A673 (cell line): ENCODE measurements at places on chromosomes 6 and 20.

DNA sequence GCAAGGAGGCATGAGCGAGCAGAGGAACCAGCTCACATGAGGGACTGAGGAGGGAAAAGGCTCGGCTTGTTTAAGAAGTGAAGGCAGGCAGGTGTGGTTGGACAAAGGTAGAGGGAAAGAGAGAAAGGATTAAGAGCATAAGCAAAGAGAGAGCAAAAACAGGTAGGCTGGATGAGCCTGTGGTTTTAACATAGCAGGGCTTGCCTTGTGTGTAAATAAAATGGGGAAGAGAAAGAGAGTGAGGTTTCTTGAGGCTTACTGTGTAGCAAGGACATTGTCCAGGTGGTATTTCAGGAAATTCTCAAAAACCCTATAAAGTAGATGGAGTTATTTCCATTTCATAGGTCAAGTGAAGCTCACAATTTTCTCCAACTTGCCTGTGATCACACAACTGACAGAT lies 93.9 kb upstream of the HDAC2 start:
- DNase-seq, result no peak
- H3K4me1 ChIP-seq, result no peaks in the 10 kb centered on the region

DNA sequence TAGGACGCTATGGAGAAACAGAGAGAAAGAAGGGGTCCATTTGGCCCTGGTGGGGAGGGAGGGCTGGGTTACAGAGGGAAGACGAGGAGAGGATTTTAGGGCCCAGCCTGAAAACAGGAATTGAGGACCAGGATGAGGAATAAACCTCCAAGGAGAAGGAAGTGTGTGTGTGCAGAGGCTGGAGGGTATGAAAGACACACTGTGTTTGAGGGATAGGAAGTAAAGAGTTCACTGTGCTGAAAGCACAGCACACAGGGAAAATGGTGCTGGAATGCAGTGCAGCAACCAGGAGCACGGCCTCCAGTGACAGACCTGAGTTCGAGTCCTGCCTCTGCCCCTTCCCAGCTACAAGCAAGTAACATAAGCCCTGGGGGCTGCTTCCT lies 7.8 kb downstream of the MBOAT1 start:
- peaks cover 19% of the 10 kb centered on the region for H3K4me1 ChIP-seq
- H3K27ac ChIP-seq, result no peak overlapping the region
- no peak for DNase-seq
- no peaks in the 10 kb centered on the region for H3K36me3 ChIP-seq
- no peaks in the 10 kb centered on the region for H3K27me3 ChIP-seq
- H3K4me3 ChIP-seq, result no peak overlapping the region

GRCh38 chr20:21534453-21534852 lies 20.6 kb upstream of the NKX2-2 start:
- no peaks in the 10 kb centered on the region for H3K36me3 ChIP-seq
- H3K27ac ChIP-seq, result no peak overlapping the region
- no peaks in the 10 kb centered on the region for H3K27me3 ChIP-seq
- DNase-seq, result no peak
- H3K4me3 ChIP-seq, result no peak overlapping the region

GRCh38 chr6:82875573-82876185 lies 190.0 kb downstream of the UBE3D start:
- H3K4me3 ChIP-seq, result no peak overlapping the region
- H3K27ac ChIP-seq, result no peak overlapping the region
- H3K27me3 ChIP-seq, result no peaks in the 10 kb centered on the region
- H3K36me3 ChIP-seq, result no peaks in the 10 kb centered on the region
- peak; percentile 20 for DNase-seq
- no peaks in the 10 kb centered on the region for H3K4me1 ChIP-seq

- no peaks in the 10 kb centered on the region for H3K36me3 ChIP-seq
- no peak for DNase-seq
- H3K4me3 ChIP-seq, result no peak overlapping the region
- H3K27me3 ChIP-seq, result no peaks in the 10 kb centered on the region
- H3K4me1 ChIP-seq, result peaks cover 1% of the 10 kb centered on the region
Observed at GRCh38 chr6:41274256-41274655, 12.2 kb downstream of the TREM1 start.

DNA sequence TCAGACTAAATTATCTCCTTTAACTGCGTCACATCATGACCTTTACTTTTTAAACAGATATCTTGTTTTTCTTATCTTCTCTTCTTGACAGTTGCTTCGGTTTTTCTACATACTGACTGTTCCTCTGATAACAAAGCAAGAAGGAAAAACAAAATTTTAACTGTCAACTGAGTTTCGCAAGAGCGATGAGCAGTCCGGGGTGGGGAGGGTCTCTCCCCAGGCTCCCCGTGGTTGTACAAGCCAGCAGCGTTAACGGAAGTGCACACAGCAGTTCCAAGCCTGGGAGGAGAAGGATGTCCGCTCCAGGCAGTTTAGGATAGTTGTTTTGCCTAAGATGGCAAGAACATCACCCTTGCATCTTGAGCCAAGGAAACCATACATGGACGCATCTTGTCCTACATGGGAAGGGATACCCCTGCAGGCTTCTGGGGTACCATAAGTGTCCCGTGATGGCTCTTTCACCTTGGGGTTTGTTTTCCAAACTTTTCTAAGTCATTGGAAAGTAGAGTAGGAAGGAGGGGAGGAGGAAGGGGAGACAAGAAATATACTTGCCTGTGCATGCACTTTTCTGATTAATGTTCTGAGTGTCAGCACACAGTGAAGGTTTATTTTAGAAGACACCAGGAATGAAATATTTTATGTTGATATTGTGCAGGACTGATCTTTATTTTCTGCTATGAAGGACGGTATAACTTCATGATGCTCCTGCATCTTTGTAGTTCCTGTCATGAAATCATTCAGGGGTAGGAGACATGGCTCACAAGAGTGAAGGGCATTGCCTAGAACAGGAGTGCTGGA lies 20.8 kb downstream of the SLC24A3 start:
- H3K27ac ChIP-seq, result peak overlapping the region; percentile 66
- peaks cover 56% of the 10 kb centered on the region for H3K4me1 ChIP-seq
- H3K4me3 ChIP-seq, result peak overlapping the region; percentile 30
- H3K36me3 ChIP-seq, result peaks cover 31% of the 10 kb centered on the region

GRCh38 chr6:53920881-53921280 lies 126.1 kb downstream of the LRRC1 start:
- H3K4me3 ChIP-seq, result no peak overlapping the region
- no peak for DNase-seq
- H3K27ac ChIP-seq, result no peak overlapping the region
- no peaks in the 10 kb centered on the region for H3K4me1 ChIP-seq
- no peaks in the 10 kb centered on the region for H3K36me3 ChIP-seq

DNA sequence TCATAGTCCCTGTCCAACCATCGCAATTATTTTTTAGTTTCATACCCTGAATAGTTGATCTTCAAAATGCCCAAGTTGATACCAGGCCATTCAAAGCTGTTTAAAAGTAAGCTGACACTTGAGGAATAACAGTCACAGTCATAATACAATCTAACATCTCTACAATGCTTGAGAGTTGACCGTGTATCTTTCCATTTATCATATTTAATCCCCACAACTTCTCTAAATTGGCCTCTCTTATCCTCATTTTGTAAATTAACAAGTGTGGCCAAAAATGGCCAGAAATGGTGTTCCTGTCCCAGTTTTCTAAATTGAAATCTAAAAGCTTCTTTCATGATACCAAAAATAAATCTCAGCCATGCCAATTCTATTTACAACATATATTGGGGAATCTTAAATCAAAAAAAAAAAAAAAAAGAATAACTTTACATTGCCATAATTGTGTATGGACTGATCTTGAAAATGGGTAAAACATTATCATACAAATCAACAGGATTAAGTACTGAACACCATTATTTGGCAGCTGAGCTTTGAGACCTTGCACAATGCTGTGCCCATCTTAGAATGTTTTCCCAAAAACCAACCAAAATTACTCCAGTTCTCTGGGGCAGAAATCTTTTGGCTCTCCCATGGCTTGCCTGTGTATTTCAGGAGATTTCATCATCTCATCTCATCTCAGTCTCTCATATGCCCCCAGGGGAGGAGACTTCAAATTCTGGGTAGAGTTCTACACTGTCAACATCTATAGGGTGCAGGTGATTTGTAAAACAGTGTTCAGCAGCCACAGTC lies 448.7 kb upstream of the JARID2 start:
- peak overlapping the region; percentile 91 for H3K27ac ChIP-seq
- H3K27me3 ChIP-seq, result no peaks in the 10 kb centered on the region
- no peak overlapping the region for H3K4me3 ChIP-seq
- peaks cover 42% of the 10 kb centered on the region for H3K4me1 ChIP-seq
- peak; percentile 79 for DNase-seq

DNA sequence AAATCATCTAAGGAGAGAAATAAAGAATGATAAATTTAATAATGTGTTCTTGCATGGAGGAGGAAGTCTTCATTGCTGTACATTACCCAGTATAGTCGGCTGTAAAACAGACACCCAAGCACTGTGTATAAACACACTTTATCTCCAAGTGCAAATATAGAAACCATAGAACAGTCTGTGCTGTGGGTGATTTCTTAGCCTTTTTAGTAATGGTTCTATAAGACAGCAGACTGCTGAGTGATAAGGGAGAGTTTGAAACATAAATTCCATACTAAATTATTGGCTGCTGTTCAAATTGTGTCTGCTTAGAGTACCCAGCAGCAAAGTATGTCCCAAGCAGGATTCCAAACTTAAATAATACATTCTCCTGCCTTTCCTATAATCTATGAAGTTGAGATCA lies 4.6 kb downstream of the FILIP1 start:
- no peak overlapping the region for H3K4me3 ChIP-seq
- H3K36me3 ChIP-seq, result no peaks in the 10 kb centered on the region
- no peaks in the 10 kb centered on the region for H3K27me3 ChIP-seq
- peak; percentile 38 for DNase-seq

GRCh38 chr6:130105996-130106704 lies 87.8 kb downstream of the L3MBTL3 start:
- H3K4me3 ChIP-seq, result no peak overlapping the region
- no peaks in the 10 kb centered on the region for H3K27me3 ChIP-seq
- DNase-seq, result no peak
- peaks cover 6% of the 10 kb centered on the region for H3K4me1 ChIP-seq
- no peak overlapping the region for H3K27ac ChIP-seq
- no peaks in the 10 kb centered on the region for H3K36me3 ChIP-seq

DNA sequence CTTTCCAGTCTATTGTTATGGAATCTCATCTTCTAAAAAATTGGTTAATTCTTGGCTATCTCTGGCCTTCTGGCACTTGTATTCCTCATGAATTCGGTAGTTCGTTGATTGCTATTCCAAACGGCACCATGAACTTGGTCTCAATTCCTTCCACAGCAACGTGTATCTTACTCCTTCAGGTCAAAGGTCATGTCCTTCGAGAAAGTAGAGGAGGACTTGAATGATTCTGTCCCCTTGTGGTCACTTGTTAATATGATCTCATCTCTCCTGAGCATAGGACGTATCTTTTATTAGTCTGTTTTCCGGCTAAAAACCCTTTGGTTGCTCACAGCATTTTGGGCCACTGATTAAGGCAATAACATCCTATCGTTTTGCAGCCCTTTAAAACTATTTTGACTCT lies 9.4 kb downstream of the TLDC2 start:
- no peaks in the 10 kb centered on the region for H3K36me3 ChIP-seq
- DNase-seq, result no peak
- H3K4me3 ChIP-seq, result no peak overlapping the region
- peaks cover 5% of the 10 kb centered on the region for H3K4me1 ChIP-seq
- no peak overlapping the region for H3K27ac ChIP-seq
- H3K27me3 ChIP-seq, result no peaks in the 10 kb centered on the region

- H3K27me3 ChIP-seq, result no peaks in the 10 kb centered on the region
- DNase-seq, result no peak
- H3K36me3 ChIP-seq, result no peaks in the 10 kb centered on the region
- H3K27ac ChIP-seq, result no peak within 1 kb of the TSS
Observed at GRCh38 chr20:59006864-59007664, at the start of gene CTSZ. Gene CTSZ, minus strand, starts transcription at chr20:59007254. Its CDS starts 126 bp downstream, at chr20:59007128.

DNA sequence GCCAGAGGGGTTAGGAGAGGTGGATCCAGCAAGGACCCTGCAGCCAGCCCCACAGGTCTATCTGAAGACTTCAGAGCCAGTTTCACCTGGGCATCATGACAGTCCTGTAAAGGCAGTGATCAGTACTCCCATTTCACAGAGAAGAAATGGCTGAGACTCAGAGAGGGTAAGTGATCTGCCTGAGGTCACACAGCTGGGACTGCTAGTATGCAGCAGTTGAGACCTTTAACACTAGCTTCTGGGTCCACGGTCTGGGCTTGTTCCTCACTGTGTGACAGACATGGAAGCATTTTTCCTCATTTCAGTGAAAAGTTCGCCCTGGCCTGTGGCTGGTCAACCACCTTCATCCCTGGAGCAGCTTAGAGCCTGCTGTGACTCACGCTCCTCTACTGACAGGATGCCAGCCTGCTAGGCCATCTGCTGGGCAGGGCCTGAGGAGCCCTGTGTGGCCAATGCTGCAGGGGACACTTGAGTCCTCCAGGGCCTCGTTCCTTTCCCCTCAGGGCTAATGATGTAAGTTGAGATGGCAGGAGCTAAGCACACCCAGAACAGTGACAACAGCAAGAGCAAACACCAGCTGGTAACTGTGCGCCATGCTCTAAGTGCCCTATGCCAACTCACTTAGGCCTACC lies 192.0 kb downstream of the LRFN2 start:
- peaks cover 5% of the 10 kb centered on the region for H3K4me1 ChIP-seq
- H3K27ac ChIP-seq, result no peak overlapping the region
- DNase-seq, result no peak

DNA sequence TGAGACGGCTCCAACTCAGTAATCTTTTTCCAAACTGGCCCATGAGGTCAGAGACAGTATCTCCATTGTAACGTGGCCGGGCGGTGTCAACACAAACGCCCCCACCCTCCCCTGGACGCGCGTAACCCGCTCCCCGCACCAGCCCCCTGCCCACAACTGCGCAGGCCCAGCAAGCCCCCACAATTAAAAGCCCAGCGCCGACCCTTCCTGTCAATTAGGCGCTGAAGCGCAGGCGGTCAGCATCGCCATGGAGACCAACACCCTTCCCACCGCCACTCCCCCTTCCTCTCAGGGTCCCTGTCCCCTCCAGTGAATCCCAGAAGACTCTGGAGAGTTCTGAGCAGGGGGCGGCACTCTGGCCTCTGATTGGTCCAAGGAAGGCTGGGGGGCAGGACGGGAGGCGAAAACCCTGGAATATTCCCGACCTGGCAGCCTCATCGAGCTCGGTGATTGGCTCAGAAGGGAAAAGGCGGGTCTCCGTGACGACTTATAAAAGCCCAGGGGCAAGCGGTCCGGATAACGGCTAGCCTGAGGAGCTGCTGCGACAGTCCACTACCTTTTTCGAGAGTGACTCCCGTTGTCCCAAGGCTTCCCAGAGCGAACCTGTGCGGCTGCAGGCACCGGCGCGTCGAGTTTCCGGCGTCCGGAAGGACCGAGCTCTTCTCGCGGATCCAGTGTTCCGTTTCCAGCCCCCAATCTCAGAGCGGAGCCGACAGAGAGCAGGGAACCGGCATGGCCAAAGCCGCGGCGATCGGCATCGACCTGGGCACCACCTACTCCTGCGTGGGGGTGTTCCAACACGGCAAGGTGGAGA lies at the start of the genes HSPA1A and HSPA1L:
Gene HSPA1A, plus strand, starts transcription at position 519 of the 814 bp plus-strand sequence. Its CDS starts 214 bp downstream, at position 733.
Gene HSPA1L, minus strand, starts transcription at position 259 of the 814 bp plus-strand sequence. CDS start 3,311 bp downstream, outside the sequence.
- peak within 1 kb of the TSS; percentile 65 for H3K4me3 ChIP-seq
- H3K27me3 ChIP-seq, result no peaks in the 10 kb centered on the region
- peaks cover 14% of the 10 kb centered on the region for H3K4me1 ChIP-seq
- no peaks in the 10 kb centered on the region for H3K36me3 ChIP-seq
- peak; percentile 99 for DNase-seq

GRCh38 chr6:3022765-3023662 lies 23.3 kb downstream of the NQO2 start:
- peak overlapping the region; percentile 91 for H3K27ac ChIP-seq
- H3K4me1 ChIP-seq, result peaks cover 38% of the 10 kb centered on the region
- H3K36me3 ChIP-seq, result peaks cover 24% of the 10 kb centered on the region
- DNase-seq, result peak; percentile 57
- H3K4me3 ChIP-seq, result peak overlapping the region; percentile 58

- peak within 1 kb of the TSS; percentile 96 for H3K4me3 ChIP-seq
- peak within 1 kb of the TSS; percentile 98 for H3K27ac ChIP-seq
- H3K36me3 ChIP-seq, result peaks cover 19% of the 10 kb centered on the region
- peaks cover 42% of the 10 kb centered on the region for H3K4me1 ChIP-seq
- DNase-seq, result peak; percentile 85
Observed at GRCh38 chr6:33208091-33208967, at the start of gene RING1. Gene RING1, plus strand, starts transcription at chr6:33208500. Its CDS starts 323 bp downstream, at chr6:33208823.
